Testis (tissue), 5 donors: ENCODE measurements at places on chromosomes 16 and 17.

DNA sequence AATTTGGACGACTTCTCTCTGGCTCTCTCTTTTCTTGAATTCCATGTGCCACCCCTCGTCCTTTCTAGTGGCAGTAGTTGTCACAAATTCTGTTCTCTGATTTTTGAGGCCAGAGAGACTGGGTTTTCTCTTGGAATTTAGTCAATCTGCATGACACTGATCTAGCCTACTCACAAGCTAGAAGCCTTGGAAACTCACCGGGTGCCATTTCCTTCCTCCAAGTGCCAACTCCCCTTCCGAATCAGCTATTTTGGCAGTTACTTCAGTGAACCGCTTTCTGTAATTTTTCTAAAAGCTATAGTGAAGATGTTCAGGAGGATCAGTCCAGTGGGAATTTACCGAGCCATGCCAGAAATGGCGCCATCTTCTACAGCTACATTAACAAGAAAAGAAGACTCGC is 228.9 kb downstream of the PMP22 start:
- DNase-seq: no peak

DNA sequence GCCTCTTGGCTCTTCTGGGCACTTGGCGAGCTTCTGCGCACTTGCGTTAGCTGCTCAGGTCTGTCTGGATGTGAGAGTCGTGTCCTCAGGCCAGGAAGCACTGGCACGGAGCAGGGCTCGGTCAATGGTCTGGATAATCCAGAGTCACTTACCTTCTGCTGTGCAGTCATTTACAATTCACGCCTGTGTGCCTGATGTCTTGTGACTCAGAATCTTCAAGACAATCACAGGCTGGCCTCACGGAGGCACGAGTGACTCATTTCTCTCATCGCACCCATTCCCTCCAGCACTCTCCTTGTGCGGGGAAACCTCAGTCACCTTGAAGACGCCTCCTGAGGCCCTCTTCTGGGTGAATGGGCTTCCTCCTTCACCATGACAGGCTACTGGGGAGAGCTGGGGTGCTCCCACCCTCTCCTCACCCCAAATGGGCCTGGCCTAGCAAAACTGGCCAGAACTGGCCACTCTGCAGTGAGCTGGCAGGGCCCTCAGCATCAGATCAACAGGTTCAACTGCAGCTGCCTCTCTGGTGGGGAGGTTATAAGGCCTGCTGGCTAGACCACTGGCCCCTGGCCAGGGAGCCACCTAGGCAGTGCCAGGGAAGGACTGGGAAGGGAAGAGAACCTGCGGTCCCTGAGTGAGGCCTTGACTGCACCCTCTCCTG is 1.9 kb upstream of the CAPN15 start:
- no peak for DNase-seq

DNA sequence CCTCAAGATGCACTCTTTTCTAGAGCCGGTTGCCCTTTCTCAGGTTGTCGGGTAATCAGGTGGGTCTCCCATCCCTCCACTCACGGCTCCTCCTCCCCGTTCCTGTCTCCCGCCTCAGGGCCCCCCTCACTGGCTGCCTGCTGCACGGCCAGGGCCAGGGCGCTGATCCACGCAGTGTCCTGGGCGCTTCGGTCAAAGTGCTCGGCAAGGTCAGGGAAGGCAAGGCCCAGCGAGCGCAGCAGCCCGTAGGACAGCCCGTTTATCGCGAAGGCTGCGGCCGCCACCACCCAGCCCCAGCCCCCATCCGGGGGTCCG is 753 bp downstream of the SLC16A11 start:
- no peak for DNase-seq

DNA sequence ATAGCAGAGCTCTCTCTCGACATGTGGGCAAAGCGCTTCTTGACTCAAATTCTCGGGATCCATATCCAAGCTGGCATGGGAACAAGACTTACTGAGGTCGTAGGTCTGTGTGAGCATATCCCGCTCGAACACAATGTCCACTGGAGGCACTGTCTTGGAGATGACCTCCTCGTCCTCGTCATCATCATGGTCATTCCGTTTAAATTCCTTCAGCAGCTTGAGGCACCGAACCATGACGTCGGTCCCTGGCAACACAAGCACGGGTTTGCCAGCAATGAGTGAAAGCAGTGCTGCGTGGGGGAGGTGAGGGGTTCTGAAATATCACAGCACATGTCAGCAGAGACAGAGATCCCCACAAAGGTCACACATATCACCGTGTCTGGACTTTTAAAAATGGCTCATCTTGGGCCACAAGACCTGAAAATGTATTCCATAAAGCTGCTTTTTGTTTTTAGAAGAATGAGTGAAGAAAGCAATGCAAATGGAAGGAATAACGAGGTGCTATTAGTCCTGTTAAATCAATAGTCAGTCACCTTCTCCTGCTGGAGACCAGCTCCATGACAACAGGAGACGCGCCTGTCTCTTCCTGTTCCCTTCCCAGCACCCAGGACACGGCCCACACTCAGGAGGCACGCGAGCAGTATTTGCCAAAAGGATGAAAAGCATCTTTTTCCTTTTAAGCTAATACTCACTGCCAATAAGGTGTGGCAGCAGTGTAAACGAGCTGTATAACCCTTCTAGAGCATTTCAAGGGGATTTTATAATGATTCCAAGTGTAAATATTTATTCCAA is 37.9 kb downstream of the GTF3C1 start:
- no peak for DNase-seq

GRCh38 chr16:88403794-88404581 is 21.2 kb downstream of the ZNF469 start:
- DNase-seq: no peak

- DNase-seq: no peak
These were observed 26.8 kb upstream of the NKD1 start for GRCh38 chr16:50521246-50521900.

DNA sequence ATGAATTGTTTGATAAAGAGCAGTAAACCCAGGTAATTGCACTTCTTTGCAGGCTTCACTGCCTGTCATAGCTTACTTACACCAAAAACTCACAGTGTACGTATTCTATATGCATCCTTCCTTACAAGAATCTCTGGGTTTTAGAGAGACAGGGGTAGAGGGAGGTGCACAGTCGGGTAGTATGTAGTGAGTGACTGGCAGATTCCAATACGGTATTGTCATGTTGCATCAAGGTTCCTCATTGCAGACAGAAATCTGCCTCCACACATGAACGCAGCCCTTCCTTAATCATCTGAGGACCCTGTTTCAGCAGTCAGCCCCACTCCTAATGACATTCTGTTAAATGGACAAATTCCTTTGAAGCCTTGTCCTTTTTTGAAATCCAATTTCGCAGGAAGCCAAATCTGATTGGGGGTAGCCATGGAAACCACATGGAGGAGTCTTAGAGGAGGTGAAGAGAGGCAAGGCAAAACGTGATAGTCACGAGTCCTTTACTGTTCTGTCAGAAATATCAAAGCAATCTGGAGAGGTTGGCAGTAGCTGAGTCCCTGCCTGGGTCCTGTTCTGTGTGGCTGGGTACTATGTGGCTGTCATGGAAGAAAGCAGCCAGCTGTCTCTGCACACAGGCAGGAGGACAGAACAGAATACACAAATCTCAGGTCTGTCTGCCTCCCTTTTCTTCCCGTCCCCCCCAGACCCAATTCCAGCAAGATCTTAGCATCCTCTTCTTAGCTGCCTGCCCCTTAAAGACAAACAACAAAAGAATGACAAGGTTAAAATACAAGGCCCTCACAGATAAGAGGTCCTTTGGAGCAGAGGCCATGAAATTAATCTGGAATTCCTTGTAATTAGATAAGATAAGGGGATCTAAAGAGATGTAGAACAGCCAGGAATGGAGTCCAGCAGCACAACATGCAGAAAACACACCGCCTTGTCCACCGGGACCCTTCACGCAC is 3.1 kb upstream of the SKAP1 start:
- no peak for DNase-seq

GRCh38 chr17:35801583-35802224 is 6.3 kb upstream of the MMP28 start:
- DNase-seq: peak; percentile 53

- DNase-seq: peak; percentile 50
These were observed 521 bp downstream of the GGA2 start for GRCh38 chr16:23509782-23510163.

DNA sequence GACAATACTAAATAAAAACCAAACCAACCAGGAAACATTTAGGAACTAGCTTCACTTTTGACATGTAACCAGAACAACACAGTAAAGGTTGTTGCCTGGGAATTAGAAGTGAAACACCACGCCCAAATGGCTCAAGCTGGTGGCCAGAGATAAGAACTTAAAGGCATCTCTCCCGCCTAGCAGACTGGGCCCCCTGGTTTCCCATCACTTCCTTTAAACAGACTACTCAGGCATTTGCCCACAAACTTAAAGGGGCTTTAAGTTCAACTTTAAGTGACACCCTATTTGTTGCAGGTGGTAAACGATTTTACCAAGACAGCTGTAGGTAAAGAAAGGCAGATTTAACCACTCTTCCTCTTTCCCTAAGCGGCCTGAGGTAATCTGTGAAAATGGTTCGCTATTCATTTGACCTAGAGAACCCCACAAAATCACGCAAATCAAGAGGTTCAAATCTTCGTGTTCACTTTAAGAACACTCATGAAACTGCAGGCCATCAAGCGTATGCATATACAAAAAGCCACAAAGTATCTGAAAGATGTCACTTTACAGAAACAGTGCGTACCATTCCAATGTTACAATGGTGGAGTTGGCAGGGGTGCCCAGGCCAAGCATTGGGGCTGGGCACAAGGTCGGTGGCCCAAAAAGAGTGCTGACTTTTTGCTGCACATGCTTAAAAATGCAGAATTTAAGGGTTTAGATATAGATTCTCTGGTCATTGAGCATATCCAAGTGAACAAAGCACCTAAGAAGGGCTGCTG is 40.8 kb upstream of the BPTF start:
- peak; percentile 65 for DNase-seq

GRCh38 chr17:80689129-80689619 is 144.5 kb downstream of the RPTOR start:
- DNase-seq: no peak

DNA sequence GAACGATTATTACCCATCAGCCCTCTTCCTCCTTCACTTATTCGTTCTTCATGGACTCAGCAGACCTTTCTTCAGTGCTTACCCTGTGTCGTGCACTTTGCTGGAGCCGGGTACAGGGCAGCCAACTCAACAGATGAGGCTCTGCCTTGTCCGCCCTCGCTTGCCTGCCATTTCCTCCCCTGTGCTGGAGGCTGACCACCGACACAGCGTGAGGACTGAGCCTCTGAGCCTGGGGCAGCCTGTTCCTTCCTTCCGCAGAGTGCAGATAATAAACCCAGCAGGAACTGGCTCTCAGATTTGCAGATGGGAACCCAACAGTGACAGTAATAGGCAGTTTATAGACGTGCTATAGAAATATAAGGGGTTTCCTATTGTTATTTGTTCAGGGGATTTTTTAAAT is 7.0 kb upstream of the SLC39A11 start:
- DNase-seq: no peak
